ENCODE measurements at places on chromosomes 4 and X. TPM values are rescaled to one million over a fixed set of nuclear protein-coding genes. Genes with fewer than 3 reads are reported as not detected.

MAGEA3 gene
- total RNA-seq = not detected

JCHAIN gene
- total RNA-seq = 326 TPM

CHIC2 gene
- total RNA-seq = 34.7 TPM

NUDT10 gene
- total RNA-seq = not detected

SHISA3 gene
- 1.2 TPM for total RNA-seq

TRIML2 gene
- total RNA-seq = not detected

HSD17B10 gene
- total RNA-seq = 41.4 TPM

CAPN6 gene
- total RNA-seq = not detected

SH3TC1 gene
- 8.1 TPM for total RNA-seq

FAM47C gene
- not detected for total RNA-seq
